Naive thymus-derived CD4-positive, alpha-beta T cell (primary cell): ENCODE measurements at places on chromosomes 2 and 18. TPM values are rescaled to one million over a fixed set of nuclear protein-coding genes. Genes with fewer than 3 reads are reported as not detected.

DNA sequence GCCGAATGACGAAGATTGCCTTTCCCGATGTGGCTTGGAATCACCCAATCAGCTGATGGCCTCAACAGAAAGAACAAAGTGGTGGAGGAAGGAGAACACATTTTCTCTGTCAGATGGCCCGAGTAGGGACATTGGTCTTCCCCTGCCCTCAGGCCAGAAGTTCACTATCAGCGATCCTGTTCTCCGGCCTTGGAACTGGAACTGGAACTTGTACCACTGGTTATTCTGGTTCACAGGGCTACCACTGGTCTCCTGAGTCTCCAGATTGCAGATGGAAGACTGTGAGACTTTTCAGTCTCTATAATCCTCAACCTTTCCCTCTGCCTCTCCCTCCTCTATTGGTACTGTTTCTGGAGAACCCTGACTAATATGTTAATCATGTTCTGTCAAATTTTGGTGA lies 180.4 kb downstream of the ANKRD30B start:
- no peaks in the 10 kb centered on the region for H3K27me3 ChIP-seq
- no peaks in the 10 kb centered on the region for H3K4me1 ChIP-seq
- no peak overlapping the region for H3K4me3 ChIP-seq
- DNase-seq, result no peak
- H3K36me3 ChIP-seq, result no peaks in the 10 kb centered on the region
- no peak overlapping the region for H3K27ac ChIP-seq

GRCh38 chr2:238895891-238896600 lies 48.2 kb downstream of the TWIST2 start:
- H3K27me3 ChIP-seq, result no peaks in the 10 kb centered on the region
- H3K27ac ChIP-seq, result no peak overlapping the region
- no peak overlapping the region for H3K4me3 ChIP-seq
- no peak for DNase-seq

- H3K27me3 ChIP-seq, result no peaks in the 10 kb centered on the region
- H3K4me3 ChIP-seq, result no peak overlapping the region
- no peaks in the 10 kb centered on the region for H3K36me3 ChIP-seq
- no peaks in the 10 kb centered on the region for H3K4me1 ChIP-seq
- no peak overlapping the region for H3K27ac ChIP-seq
Observed at GRCh38 chr2:113848758-113849415, 41.0 kb upstream of the ACTR3 start.

DNA sequence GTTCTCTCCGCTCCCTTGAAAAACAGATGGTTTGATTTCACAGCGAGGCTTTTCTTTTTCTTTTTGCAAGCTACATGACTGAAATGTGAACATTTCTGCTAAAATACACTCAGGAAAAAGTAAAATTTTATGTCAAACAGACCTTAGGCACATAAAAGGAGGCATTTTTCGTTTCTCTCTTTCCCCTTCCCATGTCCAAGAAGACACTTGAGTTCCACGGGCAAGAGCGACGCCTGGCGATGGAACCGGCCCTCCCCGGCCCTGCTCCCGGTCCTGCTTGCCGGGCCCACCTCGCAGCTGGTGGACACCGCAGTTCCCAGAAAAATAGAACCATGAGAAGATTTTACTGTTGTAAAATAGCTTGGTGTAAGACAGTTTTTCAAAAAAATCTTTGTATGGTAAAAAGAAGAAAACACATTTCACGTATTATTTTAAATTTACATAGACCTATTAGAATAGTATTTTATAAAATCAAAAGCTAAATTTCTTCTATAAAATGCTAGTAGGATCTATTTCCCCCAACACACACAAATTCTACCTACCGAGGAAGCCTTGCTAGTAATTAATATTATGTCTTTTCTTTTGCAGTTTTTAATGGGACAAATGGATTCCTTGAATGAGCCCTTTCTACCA lies 2.3 kb upstream of the ALKAL2 start:
- no peaks in the 10 kb centered on the region for H3K36me3 ChIP-seq
- H3K27me3 ChIP-seq, result peaks cover 2% of the 10 kb centered on the region
- H3K27ac ChIP-seq, result no peak overlapping the region
- peaks cover 10% of the 10 kb centered on the region for H3K4me1 ChIP-seq

DNA sequence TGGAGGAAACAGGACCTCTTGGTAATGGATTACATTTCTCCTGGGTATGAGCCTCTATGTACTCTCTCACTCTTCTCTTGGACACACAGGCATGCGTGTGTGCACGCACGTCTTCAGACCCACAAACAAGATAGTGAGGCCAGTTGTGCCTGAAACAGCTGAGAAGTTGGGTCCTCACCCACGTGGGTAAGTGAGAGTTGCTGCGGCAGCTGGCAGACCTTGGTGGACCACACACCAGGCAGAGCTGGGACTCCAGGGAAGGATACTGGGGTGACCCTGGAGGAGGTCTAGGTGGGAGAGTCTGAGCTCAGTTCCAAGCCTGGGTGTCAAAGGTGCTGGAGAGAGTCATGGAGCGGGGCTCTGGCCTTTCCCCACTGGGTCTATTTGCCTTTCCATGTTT lies 194.3 kb downstream of the HAUS1 start:
- no peaks in the 10 kb centered on the region for H3K36me3 ChIP-seq
- H3K4me3 ChIP-seq, result no peak overlapping the region
- DNase-seq, result no peak
- H3K27me3 ChIP-seq, result no peaks in the 10 kb centered on the region

GRCh38 chr2:224126003-224126402 lies 86.9 kb upstream of the SERPINE2 start:
- H3K27me3 ChIP-seq, result no peaks in the 10 kb centered on the region
- no peak for DNase-seq
- no peaks in the 10 kb centered on the region for H3K4me1 ChIP-seq

DNA sequence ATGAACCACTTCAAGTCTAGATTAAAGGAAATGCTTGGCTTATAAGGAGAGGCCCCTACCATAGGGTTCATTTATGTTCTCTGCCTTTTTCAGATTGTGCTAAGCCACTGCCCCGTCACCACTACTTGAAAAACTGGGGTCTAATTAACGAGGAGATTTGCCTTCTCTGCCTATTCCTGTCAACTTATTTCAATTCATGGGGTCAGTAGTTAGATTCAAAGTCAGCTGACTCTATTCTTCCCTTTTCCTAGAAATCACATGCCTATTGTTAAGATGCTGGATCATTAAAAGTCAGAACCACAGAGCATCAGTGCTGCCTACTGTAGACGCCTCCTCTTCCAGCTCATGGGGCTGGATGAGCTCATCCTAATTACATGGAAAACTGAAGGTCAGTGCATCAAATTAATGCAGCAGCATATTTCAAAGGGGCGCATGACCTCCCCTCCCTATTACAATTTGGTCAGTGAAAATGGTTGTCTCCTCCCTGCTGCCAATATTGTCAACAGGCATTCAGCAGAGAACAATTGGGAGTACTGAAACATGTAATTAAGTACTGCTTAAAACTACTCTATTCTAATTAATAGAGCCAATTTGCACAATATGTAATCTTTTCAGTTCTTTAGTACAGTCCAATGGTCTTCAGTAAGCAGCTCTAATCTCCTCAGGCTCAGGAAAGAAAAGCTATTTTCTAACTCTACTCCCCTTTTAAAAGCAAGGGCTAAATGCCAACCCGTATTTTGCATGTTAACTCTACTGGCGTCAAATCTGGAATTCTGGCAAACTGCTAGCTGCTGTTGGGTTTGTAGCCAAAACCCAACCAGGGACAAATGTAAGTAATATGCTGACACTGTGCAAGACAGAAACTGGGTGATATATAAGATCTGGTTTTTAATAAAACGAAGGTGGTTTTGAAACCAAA lies 117.4 kb upstream of the ITGB6 start:
- no peak overlapping the region for H3K27ac ChIP-seq
- DNase-seq, result no peak
- H3K27me3 ChIP-seq, result no peaks in the 10 kb centered on the region
- no peak overlapping the region for H3K4me3 ChIP-seq
- peaks cover 5% of the 10 kb centered on the region for H3K4me1 ChIP-seq
- H3K36me3 ChIP-seq, result no peaks in the 10 kb centered on the region

- no peaks in the 10 kb centered on the region for H3K36me3 ChIP-seq
- H3K27me3 ChIP-seq, result no peaks in the 10 kb centered on the region
- no peak for DNase-seq
- H3K4me3 ChIP-seq, result no peak overlapping the region
Observed at GRCh38 chr18:24270937-24271380, 126.7 kb downstream of the OSBPL1A start.

GRCh38 chr2:37387148-37387835 lies 42.9 kb downstream of the QPCT start:
- no peak overlapping the region for H3K27ac ChIP-seq
- no peak overlapping the region for H3K4me3 ChIP-seq
- no peaks in the 10 kb centered on the region for H3K36me3 ChIP-seq
- H3K27me3 ChIP-seq, result no peaks in the 10 kb centered on the region

GRCh38 chr18:59484131-59484530 lies 125.1 kb upstream of the LMAN1 start:
- DNase-seq, result no peak
- H3K36me3 ChIP-seq, result no peaks in the 10 kb centered on the region
- no peak overlapping the region for H3K4me3 ChIP-seq
- H3K27ac ChIP-seq, result no peak overlapping the region

DNA sequence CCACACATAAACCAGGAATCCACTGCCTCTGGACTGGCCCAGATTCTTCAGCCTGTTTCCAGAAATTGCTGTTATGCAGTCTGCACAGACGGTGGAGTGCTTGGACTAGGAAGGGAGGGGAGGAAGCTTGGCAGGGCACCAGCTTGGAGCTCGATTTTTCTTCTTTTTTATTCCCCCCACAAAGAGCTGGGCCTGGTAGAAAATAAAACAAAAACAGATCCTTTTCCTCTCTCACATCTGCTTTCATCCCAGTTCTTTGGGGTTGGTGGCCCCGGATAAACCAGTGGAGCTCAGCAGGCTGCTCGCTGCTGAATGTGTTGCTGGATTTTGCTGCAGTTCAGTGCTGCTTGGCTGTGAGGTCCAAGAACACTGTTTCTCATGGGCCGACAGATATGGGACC lies 16.0 kb downstream of the LRRTM1 start:
- no peak overlapping the region for H3K27ac ChIP-seq
- H3K4me1 ChIP-seq, result no peaks in the 10 kb centered on the region
- no peaks in the 10 kb centered on the region for H3K36me3 ChIP-seq
- no peak overlapping the region for H3K4me3 ChIP-seq

DNA sequence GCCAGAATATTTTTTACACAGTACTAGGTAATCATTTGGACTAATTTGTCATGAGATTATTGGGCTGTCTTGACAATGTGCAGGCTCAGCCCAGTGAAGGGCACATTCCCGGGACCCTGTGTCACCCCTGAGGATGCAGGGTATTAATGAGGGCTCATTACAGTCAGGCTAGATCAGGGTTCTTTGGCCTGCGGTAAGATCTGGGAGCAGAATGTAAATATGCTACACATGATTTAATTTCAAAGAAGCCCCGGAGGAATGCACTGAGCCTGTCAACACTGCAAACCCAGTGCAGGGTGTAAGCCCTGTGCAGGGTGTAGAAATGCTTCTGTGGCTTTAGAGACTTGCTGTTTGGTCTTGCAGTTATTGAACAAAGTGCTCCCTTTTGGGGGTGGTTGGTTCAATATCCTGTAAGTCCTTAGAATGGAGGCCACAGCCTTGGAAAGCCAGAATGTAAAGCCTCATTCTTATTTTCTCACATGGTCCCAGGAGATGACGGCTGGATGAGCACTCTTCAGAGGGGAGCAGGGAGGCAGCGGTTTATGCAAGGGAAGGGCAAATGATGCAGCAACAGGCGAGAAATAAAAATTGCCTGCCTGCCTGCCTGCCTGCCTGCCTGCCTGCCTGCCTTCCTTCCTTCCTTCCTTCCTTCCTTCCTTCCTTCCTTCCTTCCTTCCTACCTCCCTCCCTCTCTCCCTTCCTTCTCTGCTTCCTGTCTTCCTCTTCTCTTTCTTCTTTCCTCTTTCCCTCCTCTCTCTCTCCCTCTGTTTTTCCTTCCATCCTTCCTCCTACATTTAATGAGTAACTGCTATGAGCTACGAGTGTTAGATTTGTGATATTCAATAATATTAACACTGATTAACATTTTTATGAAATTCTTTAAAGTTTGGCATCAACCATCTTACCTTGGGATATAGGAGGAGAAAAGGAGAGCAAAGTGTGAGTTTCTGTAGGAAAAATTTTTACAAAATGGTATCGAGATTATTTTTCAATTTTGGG lies 148.8 kb downstream of the VAPA start:
- DNase-seq, result no peak
- no peak overlapping the region for H3K4me3 ChIP-seq
- no peaks in the 10 kb centered on the region for H3K27me3 ChIP-seq
- no peaks in the 10 kb centered on the region for H3K36me3 ChIP-seq
- H3K4me1 ChIP-seq, result no peaks in the 10 kb centered on the region
- no peak overlapping the region for H3K27ac ChIP-seq

FBLN7 gene
- 36.3 TPM for total RNA-seq

VAMP5 gene
- total RNA-seq, result 25.6 TPM

GPBAR1 gene
- 12.9 TPM for total RNA-seq

SULT1C4 gene
- total RNA-seq, result not detected

RNF125 gene
- 37.5 TPM for total RNA-seq

SLC4A3 gene
- 0.34 TPM for total RNA-seq

GAL3ST2 gene
- 0.93 TPM for total RNA-seq
